ENCODE measurements at places on chromosomes 4 and X.

DNA sequence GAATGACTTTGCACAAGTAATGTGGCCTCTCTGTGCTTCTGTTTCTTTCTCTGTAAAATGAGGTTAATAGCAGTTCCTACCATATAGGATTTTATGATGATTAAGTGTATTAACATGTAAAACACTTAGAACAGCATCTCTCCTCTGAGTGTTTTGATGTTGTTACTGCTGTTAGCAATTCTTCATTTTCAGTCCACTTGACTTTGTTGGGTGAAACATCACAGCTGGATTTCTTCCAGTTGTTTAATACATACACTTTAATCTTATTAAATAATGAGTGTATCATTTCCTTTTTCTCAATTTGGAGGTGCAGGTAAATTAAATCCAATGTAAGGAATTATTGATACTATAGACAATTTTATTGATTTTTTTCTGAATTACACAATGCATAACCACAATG, 113.6 kb downstream of the KDR start:
- DNase-seq, result no peak

- no peak for DNase-seq
Measured at GRCh38 chr4:153940916-153941315, 152.0 kb upstream of the SFRP2 start.

DNA sequence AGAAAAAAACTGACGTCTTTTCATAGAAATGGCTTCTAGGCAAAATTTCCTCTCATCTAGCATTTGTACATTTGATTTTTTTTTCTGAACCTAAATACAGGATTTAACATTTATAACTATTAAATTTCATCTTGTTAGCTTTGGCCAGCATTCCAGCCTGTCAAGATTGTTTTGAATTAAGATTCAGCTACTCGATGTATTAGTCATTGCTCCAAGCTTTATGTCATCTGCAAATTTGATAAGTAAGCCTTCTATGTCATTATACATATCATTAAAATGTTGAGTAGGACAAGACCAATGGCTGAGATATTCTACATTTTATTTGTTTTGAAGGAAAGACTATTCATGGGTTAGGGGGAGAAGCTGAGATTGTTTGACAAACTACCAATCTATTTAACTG, 46.7 kb downstream of the DDX53 start:
- no peak for DNase-seq

- no peak for DNase-seq
Measured at GRCh38 chr4:97197106-97197505, 946.2 kb downstream of the STPG2 start.

DNA sequence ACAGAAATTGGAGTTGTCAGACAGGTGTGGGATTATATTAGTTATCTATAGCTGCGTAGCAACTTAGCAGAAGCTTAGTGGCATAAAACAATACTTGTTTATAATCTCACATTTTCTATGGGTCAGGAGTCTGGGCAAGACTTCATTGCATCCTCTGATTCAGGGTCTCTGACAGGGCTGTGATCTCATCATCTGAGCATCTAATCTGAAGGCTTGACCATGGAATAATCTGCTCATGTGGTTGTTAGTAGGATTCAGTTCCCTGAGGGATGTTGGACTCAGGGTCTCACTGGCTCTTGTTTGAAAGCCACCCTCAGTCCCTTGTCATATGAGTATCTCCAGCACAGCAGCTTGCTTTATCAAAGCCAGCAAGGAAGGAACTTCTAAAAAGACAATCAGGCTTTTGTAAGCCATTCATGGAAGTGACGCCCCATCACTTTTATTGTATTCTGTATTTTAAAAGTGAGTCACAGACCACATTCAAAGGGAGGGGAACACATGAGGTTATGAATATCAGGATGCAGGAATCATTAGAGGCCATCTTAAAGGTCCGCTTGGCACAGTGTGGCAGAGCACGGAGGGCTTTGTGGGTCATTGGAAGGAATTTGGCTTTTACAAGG, 37.2 kb upstream of the FAM9B start:
- no peak for DNase-seq

GRCh38 chr4:158656439-158656838, 15.2 kb downstream of the C4orf46 start:
- no peak for DNase-seq

Measured in uterus (tissue), 4 donors.